ENCODE measurements at places on chromosomes 6 and 20. TPM values are rescaled to one million over a fixed set of nuclear protein-coding genes. Genes with fewer than 3 reads are reported as not detected.

Gene SLC24A3
- 0.16 TPM for total RNA-seq

Gene TMEM170B
- 3.6 TPM for total RNA-seq

Gene ANKEF1
- 2.3 TPM for total RNA-seq

Gene NUP43
- 17.0 TPM for total RNA-seq

Gene LBP
- not detected for total RNA-seq

Gene STK4
- total RNA-seq: 13.0 TPM

Gene PNRC1
- total RNA-seq: 44.7 TPM

Gene TRAPPC3L
- under 0.01 TPM for total RNA-seq

Gene DSP
- total RNA-seq: 59.2 TPM

Gene UNC5CL
- total RNA-seq: under 0.01 TPM

Gene ATG5
- total RNA-seq: 82.7 TPM

Gene DNMT3B
- total RNA-seq: 1.7 TPM

Gene TNFRSF21
- total RNA-seq: 8.7 TPM

Gene RIMS4
- total RNA-seq: not detected

Gene SPATA2
- 0.65 TPM for total RNA-seq

Gene PROKR2
- total RNA-seq: not detected

Gene GPR31
- total RNA-seq: not detected

Data from bladder microvascular endothelial cell (primary cell).